ENCODE measurements at places on chromosomes 12 and 14.

DNA sequence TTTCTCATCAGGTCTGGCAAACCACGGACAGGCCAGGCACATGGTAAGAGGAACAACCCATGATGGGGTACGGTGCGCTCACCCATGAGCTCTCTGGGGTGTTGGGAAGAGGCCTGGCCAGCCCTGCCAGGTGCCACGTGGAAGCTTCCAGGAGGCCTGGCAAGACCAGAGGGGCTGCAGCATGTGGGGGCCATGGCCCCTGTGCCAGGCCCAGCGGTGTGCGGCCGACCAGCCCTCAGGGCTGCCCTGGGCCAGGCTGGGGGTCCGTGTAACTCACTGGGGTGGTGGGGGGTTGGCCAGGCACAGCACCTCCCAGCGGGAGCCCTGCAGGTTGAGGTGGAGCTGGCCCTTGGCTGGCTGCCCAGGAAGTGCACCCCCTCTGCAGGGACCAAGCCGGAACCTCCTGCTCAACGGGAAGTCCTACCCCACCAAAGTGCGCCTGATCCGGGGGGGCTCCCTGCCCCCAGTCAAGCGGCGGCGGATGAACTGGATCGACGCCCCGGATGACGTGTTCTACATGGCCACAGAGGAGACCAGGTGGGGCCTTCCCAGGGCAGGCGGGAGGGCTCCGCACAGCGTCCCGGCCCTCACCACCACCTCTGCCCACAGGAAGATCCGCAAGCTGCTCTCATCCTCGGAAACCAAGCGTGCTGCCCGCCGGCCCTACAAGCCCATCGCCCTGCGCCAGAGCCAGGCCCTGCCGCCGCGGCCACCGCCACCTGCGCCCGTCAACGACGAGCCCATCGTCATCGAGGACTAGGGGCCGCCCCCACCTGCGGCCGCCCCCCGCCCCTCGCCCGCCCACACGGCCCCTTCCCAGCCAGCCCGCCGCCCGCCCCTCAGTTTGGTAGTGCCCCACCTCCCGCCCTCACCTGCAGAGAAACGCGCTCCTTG lies 4.9 kb upstream of the CRIP2 start:
- no peak for DNase-seq

- no peak for DNase-seq
Observed at GRCh38 chr12:109697270-109697553, 16.4 kb upstream of the FAM222A start.

DNA sequence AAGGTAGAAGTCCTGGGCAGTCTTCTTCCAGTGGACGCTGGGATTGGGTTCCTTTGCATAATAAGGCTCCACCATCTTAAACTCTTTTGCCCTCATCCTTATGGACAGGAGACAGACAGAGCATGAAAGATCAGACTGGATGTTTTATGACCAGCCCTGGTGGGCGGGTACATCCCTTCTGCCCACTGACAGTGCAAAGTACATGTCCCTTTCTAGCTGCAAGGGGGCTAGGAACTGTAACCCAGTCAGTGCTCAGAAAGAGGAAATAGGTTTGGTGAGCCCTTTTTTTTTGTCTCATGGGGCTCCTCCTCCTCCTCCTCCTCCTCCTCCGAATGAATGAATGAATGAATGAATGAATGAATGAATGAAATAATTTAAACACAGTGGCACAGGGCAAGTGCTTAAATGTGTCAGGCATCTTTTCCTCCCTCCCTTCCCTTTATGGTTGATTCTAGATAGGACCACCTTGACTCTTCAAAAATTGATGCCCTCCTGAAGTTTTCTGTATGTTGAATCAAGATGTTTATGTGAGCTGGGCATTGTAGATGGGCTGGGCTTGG lies 36.4 kb upstream of the HNF1A start:
- no peak for DNase-seq

- DNase-seq = no peak
Observed at GRCh38 chr14:91372671-91373495, 44.7 kb downstream of the CCDC88C start.
